ENCODE measurements at places on chromosomes 4 and X.

DNA sequence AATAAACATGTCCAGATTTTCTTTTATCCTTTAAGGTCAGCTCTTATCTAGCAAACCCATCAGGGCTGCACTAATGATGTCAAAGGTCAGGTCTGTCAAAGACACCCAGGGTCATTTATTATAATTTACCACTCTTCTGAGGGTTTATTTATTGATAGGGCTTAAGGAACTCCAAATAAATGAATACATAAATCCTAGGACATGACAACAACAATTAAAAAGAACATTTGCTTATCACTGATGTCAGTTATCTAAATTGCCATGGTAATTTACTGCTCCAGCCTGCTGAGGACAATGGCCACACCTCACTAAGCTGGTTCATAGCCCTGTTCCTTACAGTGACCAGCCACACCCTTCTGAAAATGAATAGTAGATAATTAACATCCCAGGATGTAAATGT lies 317.1 kb downstream of the UNC5C start:
- no peak for DNase-seq

DNA sequence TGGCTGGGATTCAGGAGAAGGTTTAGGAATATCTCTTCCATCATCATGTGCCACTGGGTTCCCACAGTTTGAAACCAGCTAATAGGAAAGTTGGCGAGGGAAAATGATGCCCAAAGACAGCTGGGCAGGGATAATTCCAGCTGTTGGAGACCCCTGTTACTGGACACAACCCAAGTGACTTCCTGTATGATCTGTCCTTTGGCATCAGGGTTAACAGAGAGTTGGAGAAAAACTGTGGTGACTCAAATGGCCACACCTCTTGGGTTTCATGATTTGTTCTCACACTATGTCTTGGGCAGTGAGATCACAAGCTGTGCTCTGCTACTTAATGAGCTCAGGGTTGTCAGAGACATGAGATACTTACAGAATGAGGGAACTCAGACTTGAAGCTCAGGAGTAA lies 3.8 kb downstream of the FGF16 start:
- DNase-seq, result no peak

- DNase-seq, result no peak
These were observed 632 bp downstream of the CCSER1 start for GRCh38 chr4:90127706-90128345.

DNA sequence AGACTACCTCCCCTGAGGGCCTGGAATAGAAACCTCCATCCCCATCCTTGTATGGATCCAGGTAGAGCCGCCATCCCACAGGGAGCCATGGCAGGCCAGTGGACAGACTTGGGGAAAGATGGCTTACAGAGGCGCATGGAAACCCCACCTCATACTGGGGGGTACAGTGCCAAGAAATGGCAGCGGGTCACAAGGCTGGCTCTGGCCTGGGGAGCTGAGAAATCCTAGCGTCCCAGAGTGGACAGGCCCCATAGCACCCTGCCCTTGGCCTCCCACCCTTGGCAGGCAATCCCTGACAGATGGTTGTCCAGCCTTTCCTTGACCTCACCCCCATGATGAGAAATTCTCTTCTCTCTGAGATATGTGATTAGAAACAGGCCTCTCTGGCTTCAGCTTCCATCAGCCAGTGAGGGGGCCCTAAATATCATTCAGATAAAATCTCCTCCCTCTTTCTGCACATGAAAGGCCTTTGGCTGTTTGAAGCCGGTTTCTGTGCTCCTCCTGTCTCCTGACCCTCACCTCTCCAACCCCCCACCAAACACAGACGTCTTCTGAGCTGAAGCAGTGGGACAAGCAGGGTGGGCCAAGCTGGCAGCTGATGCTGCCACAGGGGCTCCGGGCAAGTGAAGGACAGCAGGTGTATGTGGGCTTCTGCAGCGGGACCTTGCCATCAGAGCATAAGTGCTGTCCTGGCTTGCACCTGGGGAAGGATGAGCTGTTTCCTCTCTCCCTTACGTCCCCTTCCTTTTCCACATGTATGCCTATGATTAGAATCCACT lies 204.4 kb upstream of the MAMLD1 start:
- no peak for DNase-seq

DNA sequence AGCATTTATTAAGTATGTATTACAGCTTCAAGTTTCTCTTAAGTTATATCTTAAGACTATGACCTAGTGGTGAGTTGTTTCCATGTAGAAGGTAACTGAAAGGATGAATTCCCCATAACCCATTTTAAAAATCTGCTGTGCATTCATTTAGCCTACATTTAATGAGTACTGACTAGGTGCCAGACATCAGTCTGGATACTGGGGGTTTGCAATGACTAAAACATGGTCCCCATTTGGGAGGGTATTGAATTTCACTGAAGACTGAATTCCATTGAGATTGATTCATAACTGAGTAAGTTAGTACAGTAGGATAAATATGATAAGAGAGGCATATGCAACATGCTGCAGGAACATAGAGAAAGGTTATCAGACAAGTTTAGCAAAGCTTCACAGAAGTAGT lies 241.5 kb downstream of the FRAS1 start:
- no peak for DNase-seq

DNA sequence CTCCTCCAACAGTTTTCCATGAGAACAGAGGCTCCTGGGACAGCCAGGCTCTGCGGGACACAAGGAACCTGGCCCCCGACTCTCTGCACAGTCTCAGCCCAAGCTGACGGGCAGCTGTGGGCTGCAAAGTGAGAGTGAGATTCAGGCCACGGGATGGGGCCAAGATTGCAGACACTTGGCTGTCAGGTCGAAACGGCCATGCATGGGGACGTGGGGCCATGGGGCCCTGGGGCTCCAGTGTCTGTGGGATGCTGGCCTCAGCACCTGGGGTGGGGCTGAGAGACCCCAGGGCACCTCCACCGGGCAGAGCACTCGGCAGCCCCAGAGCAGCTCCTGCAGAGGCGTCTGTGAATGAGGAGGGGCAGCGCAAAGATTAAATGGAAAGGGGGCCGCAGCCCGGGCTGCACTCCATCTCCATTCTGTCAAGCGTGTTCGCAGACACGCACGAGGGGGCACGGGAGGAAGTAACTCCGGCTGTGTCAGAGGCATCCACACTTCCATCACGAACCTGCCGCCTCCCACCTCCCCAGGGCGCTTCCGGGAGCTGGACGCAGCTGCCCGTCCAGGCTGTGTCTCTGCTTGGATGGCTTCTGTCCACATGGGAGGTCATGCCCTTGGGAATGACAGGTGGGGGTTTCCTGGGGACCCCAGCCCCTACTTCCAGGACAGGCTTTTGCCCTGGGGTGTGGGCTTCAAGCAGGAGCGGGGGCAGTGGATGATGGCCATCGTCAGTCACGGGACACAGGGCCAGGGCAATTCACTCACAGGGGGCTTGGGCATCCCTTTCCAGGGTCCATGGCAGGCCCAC lies 82.8 kb upstream of the NKX1-1 start:
- DNase-seq, result no peak

Data from stimulated activated CD4-positive, alpha-beta T cell treated with anti-CD3 and anti-CD28 coated beads, TNF-alpha, amount 100 ng/mL, for 4 hours (primary cell).